OCI-M1 (cell line): ENCODE measurements at places on chromosomes 12 and 14.

DNA sequence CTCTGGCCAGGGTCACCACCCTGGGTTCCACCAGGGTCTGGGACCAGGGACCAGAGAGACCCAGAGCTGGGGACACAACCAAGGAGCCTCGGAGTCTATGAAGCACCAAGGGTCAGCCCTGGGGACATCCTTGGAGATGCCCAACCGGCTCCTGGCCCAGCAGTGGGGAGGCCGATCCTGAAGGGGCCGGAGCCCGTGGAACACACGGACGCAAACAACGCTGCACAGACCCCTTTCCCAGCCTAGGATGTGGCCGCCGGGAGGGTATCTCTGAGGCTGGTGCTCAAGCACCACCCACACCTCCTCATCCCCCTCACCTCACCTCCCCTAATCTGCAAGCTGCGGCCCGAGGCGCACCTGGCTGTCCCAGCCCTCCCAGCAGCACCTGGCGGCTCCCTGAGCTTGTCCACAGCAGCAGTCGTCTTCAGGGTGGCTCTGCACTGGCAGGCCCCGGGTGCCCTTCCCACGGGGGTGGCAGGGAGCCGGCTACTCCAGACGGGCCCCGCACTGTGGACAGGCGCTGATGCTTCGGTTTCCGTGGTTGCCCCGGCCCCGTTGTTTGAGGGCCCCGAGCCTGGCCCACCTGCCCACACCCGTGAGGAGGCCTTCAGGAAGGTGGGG lies 146.8 kb upstream of the C14orf180 start:
- no peak for DNase-seq

GRCh38 chr12:124637163-124637562 lies 69.8 kb upstream of the NCOR2 start:
- no peak for DNase-seq

DNA sequence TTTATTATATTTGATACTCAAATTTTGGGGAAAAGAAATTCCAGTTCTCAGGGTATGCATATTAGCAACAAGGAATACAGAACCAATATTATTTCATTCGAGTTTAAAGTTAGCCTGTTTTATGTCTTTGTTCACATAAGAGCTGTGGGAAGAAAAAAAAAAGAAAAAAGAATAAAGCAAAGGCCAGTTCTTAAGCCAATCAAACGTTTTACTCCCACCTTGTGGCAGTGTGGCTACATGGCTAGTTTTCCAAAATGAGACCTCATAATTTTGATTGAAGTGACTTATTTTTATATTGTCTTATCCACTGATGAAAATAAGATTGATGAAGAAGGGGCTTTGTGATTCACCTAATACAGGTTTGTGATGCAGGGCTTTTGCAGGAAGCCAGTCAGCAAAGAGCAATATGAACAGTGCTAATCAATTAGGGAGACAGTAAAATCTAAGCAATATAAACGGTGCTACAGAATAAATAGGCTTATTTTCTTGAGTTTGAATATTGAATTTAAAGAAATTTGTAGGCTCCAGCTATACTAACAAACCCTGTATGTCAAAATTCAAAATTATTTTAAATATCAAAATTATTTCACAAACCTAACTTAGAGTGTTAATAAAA lies 624.1 kb upstream of the FOXG1 start:
- DNase-seq: peak; percentile 64

- peak; percentile 80 for DNase-seq
Measured at GRCh38 chr12:89468648-89469326, 55.8 kb downstream of the GALNT4 start.

DNA sequence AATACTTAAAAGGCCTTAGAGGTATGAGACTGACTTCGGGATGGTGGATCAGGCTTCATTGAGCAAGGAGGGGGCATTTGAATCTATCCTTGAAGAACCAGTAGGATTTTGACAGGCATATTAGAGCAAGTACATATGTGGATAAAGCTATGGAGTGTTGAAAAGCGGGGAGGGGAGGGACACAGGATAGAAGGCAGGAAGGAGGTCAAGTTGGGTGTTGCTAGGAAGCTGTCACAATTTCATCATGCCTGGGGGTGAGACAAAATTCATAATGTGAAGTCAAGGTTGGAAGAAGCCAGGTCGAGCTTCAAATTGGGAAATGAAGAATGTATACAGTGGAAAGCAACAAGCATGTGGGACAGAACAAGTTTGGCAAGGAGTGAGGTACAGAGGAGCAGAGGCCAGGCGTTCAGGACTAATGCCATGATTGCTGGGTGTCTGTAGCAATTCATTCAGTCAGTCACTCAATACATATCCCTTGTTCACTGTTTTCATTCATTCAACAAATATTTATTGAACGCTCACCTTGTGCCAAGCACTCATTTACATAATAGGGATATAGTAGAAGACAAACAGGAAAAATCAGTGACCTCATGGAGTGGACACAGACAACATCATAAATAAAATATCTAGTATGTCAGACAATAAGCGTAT lies 58.3 kb upstream of the LTA4H start:
- no peak for DNase-seq

DNA sequence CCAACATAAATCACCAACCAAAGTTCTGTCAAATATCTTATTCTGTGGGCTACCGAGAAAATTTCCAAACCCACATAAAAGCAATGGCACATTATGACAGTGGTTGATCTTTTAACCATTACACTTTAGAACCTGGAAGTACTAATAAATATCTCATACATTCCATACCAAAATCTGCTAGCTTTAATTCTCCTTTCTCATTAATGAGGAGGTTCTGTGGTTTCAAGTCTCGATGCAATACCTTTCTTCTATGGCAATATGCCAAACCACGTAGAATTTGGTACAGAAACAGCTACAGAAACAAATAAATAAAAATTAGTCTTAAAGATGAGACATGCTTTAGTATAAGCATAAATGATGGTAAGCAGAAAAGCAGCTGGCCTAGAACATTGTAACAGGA lies 100.7 kb downstream of the ELK3 start:
- DNase-seq: no peak

DNA sequence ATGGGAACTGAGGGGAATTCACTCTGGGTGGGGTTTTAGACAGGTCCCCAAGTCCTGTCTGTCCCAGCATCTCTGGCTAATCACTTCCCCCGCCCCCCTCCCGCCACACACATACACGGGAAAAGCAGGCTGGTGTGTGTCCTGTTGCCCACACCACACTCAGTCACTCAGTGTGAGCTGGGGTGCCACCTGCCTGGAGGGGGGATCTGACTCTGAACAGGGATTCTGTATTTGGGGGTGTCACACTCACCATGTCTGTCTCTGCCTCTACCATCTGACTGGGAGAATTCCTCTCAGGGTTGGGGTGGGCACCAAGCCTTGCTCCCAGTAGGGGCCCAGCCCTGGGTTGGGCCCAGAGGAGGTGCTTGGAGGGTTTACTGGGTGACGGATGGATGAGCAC lies 31.1 kb downstream of the SH2B3 start:
- DNase-seq: no peak

DNA sequence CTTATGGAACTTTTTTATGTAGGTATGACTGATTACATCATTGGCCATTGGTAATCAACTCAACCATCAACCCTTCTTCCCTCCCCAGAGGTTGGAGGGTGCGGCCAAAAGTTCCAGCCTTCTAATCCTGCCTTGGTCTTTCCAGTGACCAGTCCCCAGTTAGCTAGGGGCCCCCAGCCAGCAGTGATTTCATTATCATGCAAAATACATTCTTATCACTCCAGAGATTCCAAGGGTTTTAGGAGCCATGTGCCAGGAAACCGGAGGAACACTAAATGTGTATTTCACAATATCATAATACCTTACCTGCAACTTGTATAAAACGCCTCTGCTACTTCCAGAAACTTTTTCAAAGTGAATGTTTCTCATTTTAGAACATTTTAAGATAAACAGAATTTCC lies 181.5 kb upstream of the PELI2 start:
- no peak for DNase-seq

GRCh38 chr12:109302358-109302757 lies 6.7 kb downstream of the FOXN4 start:
- peak; percentile 11 for DNase-seq

GRCh38 chr12:69987579-69988091 lies 162.6 kb downstream of the MYRFL start:
- DNase-seq: no peak

GRCh38 chr14:35594616-35595015 lies 60.7 kb downstream of the INSM2 start:
- no peak for DNase-seq

GRCh38 chr12:97513950-97514349 lies 51.3 kb downstream of the RMST start:
- no peak for DNase-seq

- DNase-seq: peak; percentile 59
Measured at GRCh38 chr14:75259510-75259855, 19.1 kb upstream of the FOS start.

- DNase-seq: peak; percentile 95
Measured at GRCh38 chr14:89416002-89416995, 734 bp downstream of the FOXN3 start.

DNA sequence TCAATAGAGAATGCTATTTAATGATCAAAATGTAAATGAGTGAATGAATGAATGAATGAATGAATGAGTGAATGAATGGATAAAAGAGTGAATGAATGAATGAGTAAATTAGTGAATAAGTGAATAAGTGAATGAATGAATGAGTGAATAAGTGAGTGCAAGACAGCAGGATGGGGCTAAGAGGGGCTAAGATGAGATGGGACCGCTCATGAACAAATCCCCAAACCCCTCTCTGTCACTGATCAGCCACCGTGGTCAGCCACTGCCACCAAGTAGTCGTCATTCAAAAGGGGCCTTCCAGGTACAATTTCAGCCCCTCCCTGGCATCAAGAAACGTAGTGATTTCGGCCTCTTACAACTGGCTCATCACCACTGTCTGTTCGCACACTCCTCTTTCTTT lies 79.2 kb downstream of the BCL11B start:
- DNase-seq: no peak

GRCh38 chr12:109432431-109432830 lies 44.7 kb downstream of the KCTD10 start:
- no peak for DNase-seq

DNA sequence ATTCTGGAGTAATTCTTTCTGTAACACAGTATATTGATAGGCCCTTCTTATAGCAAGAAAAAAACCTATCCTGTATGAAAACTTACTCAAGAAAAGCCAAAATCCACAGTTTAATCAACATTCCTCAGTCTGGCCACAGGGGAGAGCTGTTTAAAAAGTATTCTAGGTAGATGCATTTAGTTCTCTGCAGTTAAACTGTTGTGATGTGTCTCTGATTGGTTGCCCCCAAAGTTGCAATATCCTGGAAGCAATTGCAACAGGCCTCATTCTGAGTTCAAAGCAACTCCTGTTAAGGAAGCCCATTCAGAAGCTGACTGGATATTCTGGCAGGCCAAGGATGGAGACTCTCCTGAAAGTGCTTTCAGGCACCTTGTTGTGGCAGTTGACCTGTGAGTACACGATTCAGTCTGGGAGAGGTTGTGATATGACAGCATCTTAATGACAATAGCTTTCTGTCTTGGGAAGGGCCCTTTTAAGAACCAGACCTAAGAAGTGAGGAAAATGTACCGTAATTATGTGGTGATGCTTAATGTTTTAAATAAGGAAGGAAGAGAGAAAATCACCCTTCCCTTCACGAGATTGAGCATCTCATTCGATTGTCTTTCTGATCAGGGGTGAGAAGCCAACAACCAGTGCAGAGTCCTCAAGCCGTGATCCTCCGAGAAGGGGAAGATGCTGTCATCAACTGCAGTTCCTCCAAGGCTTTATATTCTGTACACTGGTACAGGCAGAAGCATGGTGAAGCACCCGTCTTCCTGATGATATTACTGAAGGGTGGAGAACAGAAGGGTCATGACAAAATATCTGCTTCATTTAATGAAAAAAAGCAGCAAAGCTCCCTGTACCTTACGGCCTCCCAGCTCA lies 420.7 kb downstream of the DAD1 start:
- peak; percentile 30 for DNase-seq

DNA sequence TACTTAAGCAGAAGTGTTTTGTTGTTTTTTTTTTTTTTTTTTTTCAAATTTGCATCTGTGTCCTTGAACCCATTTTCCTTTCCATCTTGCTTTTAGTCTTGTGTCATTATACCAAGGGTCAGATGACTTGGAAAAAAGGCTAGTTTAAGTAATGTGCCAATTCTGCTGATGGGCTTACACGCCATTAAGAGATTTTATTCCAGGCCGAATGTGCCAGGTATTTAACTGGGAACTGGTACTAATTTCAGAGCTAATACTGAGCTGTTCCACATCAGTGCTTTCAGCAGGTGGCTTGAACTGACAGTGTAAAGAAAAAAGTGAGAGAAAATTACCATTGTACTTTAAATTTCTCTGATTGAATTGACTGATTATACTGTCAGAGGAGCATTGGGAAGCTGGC lies 224.9 kb downstream of the NPAS3 start:
- no peak for DNase-seq

GRCh38 chr14:51219473-51220448 lies 20.3 kb upstream of the TMX1 start:
- DNase-seq: peak; percentile 22

GRCh38 chr14:24678801-24679247 lies 44.8 kb upstream of the GZMB start:
- peak; percentile 87 for DNase-seq

- DNase-seq: no peak
Measured at GRCh38 chr12:83505586-83505985, 818.9 kb downstream of the TMTC2 start.

GRCh38 chr14:61280526-61281185 lies 482 bp downstream of the TMEM30B start:
- DNase-seq: no peak

DNA sequence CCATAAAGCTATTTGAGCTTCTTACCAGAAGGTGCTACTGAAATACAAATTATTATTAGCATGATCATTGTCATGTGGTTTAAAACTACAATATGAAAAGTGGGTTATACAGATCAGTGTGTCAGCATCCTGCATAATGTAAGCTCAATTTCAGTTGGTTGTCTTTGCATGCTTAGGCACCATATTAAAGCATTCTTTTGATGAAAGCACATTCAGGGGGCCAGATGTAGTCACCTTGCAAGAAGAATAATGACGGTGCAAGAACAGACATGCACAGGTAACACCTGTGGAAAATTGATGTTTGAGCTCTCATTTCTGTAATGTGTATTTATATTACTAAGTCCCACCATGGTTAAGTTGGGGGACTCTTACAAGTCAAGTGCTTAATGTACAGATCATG lies 123.9 kb downstream of the PAX9 start:
- DNase-seq: no peak

DNA sequence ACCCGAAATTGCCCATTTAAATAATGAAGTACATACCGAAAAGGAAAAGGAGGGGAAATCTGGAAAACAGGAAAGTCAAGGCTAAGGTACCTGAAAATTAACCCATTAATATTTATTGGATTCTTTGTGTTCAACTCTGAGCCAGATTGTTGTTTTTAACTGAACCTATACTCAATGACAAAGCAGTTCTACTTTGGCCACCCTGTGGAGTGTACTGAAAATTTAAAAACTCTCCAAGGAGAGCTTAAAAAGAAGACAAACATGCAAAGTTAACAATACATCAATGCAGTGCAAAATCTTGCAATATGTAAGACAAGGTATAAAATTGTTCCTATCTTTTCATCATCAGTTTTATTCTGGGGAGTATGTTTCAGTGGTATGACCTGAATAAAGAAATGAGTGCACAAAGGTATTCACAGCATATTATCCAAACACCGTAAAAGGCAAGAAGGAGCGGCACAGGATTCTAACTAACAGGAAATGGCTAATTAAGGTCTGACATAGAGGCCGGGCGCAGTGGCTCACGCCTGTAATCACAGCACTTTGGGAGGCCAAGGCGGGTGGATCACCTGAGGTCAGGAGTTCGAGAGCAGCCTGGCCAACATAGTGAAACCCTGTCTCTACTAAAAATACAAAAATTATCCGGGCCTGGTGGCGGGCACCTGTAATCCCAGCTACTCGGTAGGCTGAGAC lies 1.7 kb downstream of the USP44 start:
- DNase-seq: peak; percentile 30
